ENCODE measurements at places on chromosomes 2 and 18.
A peak's percentile ranks its signal among the peaks of the same experiment; 100 is the strongest.

DNA sequence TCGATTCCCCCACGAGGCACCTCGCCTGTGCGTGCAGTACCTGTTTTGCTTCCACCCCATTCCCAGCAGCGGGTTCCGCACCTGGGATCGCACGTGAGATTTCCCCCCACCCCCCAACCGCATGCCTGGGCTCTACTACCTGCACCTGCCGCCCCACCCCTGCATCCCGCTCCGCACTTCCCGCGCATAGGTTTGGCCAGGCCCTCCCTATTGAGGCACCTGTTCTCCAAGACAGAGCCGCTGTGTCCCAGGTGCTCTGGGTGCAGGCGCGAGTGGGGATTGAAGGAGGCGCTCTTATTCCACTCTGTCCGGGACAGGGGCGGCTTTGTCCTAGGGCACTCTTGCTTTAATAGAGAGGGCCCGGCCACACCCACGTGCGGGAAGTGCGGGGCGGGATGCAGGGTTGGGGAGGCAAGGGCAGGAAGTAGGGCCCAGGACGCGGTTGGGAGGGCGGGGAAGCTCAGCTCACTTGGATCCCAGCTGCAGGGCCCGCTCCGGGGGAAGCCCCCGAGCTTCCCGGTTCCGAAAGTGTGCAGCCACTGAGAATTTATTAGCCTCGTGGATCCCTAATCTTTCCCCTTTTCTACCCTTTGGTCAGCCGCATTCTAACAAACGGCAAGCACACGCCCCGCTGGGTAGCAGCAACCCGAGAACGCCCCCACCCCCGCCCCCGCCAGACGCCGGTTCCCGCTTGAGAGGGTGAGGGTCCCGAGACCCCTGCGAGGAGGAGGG lies 670 bp upstream of the MOCOS start:
- DNase-seq = no peak

DNA sequence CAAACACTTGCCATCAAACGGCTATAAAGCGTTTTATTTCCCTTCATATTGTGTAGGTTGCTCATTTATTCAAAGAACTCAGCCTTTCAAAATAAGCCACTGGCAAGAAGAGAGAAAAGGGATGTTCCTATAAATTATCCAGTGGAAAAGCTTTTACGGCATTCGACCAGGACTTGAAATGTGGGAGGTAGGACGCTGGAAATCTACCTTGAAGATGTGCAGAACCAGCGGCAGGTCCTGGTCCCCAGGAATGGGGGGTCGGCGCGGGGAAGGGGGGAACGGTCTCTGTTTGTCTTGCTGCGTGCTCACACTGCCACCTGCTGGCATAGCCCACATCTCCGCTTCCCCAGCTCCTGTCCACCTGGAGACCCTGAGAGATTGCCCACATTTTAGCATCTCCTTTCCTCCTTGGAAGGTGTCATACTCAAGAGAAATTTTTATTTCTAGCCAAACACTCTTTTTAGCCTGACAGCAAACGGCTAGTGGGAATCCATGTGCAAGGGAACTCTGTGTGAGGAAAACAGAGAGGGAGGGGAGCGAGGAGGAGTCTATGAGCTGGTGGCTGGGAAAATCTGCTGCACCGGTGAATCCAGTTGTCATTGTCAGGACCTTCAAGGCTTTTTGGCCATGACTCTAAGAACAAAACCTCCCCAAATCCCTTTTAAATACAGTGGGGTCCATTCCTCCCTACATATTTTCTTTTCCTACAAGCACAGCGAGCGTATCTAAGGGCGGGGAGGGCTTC lies 349.0 kb upstream of the PKDCC start:
- DNase-seq = peak; percentile 22

- no peak for DNase-seq
Measured at GRCh38 chr2:233758849-233759248, 1.2 kb upstream of the UGT1A1 start.

- DNase-seq = no peak
Measured at GRCh38 chr2:202423139-202423538, 47.0 kb downstream of the BMPR2 start.

GRCh38 chr18:42644729-42645131 lies 470.8 kb downstream of the RIT2 start:
- no peak for DNase-seq

DNA sequence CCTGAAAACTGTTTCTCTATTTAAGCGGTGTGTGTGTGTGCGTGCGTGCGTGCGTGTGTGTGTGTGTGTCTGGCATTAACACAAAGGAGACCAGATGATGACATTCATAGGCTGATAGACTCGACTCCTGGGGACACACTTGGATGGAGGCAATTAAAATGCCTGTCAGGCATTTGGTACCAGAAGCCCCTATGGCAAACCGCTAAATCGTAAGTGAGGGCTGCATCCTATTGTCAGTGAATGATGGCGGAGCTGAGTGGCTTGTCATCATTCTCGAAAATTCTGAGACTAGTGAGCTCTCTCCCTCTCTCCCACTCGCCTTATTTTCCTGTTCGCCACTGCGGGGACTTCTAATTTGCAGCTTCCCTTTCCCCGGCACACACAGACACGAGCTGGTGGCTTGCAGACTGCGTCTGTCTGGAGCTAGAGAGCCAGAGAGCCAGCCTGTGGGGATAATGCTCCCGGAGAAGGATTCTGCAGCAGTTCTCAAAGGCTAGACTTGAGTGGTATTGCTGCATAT lies 155.4 kb downstream of the MAP2 start:
- DNase-seq = no peak

DNA sequence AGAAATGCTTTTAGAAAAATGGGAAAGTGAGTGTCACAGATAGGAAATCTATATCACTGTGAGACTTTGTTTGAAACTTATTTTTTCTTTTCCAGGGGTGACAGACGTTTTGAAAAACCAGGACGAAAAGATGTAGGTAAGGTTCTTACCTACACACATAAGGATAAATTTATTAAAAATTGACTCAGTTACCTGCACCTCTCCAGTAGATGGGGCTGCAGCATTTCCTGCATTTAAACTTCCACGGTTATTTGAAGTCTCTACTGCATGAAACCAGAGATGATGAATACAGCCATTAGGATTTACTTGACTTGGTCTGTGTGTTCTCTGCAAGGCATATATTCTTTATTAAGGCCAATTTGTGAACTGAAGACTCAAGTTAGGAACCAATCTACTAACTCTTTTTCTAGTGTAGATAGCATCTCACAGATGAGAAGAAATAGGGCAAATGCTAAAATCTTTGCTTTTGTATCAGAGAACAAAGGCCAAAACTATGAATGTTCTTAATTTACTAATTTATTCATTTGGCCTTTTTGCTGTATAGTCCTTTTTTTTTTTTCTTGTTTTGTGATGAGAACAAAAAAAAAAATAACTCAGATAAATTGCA lies 15.0 kb downstream of the KCNJ13 start:
- DNase-seq = no peak

- no peak for DNase-seq
Measured at GRCh38 chr18:25862881-25863600, 227.4 kb downstream of the SS18 start.

- no peak for DNase-seq
Measured at GRCh38 chr2:44135771-44136170, 32.9 kb upstream of the PPM1B start.

DNA sequence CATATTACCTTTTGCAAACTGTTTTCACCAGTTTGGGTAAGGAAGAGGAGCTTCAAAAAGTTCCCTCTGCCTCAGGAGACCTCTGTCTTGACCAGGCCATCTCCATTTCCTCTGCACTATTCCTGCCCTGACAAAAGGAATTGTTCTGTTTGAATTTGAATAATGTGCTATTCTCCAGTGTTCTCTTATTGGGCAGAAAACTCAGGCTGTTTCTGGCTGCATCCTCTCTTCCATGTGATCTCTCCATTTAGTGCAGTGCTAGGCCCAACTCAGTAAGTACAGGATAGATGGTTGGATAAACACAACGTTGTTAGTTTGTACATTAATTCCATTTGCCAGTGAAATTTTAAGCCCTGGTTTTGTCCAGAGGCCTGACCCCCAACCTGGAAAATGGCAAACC lies 102.2 kb upstream of the CELF4 start:
- DNase-seq = no peak

DNA sequence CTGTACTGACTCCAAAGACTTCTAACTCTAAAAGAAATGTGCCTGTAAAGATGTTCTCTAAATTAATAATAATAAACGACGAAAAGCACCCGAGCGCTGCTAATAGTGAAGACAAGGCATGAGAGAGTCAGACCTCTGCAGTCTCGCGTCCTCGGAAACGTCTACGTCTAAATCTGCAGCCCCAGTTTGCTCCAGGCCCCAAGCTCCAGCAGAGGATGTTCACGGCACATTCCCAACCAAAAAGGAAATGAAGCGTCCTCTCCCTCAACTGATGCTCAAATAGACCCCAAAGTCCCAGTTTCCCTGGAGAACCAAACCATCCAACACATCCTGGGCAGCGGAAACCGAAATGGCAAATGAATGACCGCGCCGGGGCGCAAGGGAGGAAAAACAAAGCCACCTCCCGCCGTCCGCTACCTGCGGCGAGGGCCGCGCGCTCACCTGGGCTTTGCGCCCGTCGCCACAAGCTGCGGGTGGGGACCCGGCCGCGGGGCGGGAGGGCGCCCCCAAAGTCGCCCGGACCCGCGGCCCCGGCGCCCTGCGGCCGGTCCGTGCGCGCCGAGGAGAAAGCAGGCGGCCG lies 47.1 kb upstream of the CCDC150 start:
- peak; percentile 45 for DNase-seq

DNA sequence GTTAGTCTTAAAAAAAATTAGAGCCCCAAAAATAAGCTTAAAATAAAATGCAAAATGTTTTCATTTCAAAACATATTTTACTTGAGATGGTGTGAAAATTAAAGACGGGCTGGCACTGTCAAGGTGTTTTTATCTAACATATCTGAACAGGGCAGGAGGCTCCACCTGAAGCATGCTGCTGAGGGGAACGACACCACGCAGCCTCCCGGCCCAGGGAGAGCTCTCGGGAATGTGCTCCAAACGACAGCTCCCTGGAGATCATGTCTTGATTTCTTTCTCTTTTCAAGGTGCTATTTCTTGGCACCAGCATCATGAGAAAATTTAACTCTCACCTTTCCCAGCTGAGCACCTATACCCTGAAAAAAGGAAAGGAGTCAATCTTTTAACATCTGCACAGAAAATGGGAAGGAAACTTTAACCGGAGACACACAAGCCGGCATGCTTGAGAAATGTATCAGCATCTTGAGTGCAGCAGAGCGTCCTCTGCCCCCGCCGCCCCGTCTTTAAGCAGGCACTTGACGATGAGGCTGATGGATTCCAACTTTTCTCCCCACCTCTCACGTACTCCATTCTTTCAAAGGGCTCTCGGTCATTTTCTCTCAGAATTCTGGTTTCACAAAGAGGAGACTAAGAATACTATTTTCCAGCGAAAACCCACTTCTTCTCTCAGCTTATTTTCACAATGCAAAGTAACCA lies 56.6 kb downstream of the EIPR1 start:
- no peak for DNase-seq

DNA sequence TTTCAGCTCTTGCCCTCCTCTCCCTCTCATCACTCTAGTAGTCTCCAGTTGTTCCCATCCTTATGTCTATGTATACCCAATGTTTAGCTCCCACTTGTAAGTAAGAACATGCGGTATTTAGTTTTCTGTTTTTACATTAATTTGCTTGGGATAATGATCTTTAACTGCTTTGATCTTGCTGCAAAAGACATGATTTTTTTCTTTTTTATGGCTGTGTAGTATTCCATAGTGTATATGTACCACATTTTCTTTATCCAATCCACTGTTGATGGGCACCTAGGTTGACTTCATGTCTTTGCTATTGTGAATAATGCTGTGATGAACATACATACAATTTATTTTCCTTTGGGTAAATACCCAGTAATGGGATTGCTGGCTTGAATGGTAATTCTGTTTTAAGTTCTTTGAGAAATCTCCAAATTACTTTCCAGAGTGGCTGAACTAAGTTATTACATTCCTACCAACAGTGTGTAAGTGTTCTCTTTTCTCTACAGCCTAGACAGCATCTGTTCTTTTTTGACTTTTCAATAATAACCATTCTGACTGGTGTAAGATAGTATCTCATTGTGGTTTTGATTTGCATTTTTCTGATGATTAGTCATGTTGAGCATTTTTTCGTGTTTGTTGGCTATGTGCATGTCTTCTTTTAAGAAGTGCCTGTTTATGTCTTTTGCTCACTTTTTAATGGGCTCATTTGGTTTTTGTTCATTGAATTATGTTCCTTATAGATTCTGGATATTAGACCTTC lies 179.6 kb upstream of the SLC39A10 start:
- no peak for DNase-seq

DNA sequence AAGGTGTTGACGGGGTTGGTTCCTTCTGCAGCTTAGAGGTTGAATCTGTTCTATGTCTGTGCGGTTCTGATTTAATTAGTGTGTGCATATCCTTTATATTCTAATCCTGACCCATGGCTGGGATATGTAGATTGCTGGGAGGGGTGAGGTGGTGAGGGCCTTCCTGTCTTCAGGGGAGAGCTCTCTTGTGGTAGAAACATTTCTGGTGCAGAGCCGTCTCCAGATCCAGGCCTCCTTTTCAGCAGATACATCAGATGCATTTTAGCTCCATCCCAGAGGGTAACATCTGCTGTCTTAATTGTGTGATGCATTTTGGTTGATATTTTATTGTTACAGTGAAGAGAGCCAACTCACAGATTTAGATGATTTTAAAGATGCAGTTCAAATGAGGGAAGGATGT lies 227.8 kb downstream of the AGAP1 start:
- no peak for DNase-seq

- no peak for DNase-seq
Measured at GRCh38 chr2:85830645-85831044, 58.1 kb downstream of the ST3GAL5 start.

DNA sequence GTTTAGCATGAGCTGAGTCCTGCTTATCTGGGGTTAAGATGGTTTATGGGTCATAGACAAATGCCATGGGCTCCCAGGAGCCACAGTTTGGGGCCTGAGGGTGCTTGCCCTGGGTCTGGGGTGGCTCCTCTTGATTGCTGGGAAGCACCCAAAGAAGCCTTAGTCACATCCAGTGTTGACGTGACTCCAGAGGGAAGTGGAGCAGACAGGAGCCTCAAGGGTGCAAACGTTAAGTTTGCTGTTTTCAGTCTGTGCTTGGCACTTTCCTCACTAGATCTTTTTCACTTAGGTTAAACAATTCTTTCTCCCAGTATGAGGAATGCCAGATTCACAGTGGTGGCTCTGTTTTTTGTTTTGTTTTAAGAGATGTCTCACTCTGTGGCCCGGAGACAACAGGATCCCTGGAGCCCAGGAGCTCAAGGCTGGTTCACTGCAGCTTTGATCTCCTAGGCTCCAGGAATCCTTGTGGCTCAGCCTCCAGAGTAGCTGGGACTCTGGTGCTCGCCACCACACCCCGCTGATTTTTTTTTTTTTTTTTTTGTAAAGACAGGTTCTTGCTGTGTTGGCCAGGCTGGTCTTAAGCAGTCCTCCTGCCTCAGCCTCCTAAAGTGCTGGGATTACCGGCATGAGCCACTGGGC lies 251.3 kb downstream of the FAM210A start:
- no peak for DNase-seq
